ENCODE measurements at places on chromosomes 16 and 17.

DNA sequence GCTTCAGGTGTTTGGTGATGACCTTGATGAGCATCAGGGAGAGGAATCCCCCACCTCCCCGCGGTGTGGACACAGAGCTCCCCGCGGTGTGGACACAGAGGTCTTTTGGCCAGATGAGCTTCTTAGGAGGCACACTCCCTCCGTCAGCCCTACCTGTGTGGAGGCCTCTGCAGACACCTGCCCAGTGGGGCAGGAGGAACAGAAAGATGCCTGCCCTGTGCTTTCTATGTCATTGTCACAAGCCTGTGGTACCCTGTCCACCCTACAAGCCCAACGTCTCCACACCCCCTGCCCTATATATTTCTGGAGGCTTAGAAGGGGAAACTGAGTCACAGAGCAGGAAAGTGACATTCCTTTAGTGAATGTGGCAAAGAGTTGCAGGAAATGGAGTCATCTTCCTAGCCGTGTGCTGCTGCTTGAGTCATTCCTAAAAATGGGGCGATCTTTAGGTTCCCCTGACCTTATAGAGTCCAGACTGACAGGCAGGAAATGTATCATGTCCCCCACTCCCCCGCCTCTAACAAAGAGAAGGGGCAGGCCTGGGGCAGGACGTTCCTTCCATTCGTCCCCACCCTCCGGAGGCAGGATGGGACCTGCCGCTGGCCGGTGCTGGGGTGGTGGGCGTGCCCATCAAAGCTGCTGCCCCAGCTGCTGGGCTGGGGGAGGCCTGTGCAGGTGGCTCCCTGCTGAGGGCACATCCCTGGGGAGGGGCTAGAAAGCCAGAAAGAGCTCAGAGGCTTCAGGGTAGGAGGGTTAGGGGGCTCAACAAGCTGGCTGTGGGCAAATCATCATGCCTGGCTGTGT is 1.0 kb upstream of the C16orf74 start:
- peak; percentile 96 for DNase-seq

DNA sequence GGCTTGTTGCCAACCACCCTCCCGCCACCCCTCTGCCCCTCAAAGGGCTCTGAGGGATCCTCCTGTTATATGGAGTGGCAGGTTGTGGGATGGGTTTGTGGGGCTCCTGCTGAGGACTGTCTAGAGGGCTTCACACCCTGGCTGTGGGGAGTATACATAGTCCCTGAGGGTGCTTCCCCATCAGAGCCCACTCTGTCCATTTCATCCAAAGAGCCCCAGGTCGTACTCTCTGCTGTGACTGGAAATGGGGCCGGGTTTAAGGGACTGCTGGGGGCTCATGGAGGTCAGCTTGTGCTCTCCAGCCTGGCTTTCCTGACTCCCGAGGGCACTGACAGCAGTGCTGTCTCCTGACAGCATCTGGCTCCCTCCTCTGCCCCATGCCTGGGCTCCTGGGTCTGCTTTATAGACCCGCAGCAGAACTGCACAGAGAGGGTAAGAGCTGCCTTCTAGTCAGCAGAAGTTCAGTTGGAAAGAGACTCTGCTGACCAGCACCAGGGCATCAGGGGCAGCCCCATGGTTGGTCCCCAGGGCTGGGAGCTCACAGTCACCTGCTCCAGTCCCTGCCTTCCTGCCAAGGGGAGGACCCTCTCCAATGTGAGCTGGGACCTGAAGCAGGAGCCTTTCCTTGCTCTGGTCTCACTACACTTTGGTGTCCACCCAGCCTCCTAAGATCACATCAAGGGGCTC is 17.8 kb upstream of the TNS4 start:
- no peak for DNase-seq

DNA sequence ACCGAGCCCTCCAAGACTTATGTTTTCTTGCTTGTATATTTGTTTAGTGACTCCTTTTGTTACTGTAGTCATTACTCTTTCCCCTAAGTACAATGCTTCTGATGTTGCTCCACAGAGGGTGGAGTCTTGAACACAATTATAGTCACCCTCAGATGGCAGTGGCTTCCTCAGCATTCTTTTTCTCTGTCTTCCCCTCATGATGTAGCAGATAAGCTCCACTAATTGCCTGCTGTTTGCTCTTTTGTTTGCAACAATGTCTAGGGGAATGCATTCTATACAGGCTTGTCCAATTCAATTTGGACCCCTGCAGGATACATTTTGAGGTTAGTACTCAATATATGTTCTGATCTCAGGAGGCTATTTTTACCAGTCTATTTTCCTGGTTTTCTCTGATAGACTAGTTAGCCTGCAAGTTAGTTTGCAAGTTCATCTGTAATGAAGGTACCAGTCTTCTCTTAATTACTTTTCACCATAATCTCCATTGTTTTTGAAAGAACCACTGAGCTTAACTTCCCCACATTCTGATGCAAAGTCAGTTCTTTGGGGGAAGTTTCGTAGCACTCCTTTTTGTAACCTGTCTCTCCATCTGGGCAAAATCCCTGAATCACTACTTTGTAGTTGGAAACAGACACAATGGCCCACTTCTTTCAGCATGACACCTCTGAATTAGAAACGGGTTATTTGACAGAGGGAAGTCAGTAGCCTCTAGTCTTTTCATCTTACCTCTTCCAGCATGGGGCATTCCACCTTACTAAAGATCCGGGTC is 1509.2 kb downstream of the CDH11 start:
- DNase-seq, result no peak

GRCh38 chr17:1487939-1488825 is 4.3 kb downstream of the MYO1C start:
- DNase-seq, result peak; percentile 86

- DNase-seq, result no peak
Observed at GRCh38 chr16:48395375-48395774, 10.2 kb upstream of the SIAH1 start.

DNA sequence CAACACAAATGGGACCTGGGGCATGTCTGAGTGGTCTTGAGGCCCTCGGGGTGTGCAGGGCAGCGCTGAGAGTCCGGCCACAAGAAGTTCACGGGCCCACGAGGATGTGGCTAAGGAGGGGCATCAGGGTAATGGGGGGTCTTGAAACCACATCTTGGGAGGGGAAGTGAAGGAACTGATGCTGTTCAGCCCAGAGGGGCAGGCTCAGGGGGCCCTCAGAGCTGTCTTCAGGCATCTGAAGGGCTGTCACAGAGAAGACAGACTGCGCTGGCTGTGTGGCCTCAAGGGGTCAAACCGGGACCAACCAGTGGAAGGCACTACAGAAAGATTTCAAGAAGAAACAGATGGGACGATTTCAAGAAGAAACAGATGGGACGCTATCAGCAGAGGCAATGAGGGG is 45.1 kb downstream of the ZNF423 start:
- DNase-seq, result no peak

- DNase-seq, result no peak
Observed at GRCh38 chr16:51922476-51922875, 624.5 kb downstream of the TOX3 start.

DNA sequence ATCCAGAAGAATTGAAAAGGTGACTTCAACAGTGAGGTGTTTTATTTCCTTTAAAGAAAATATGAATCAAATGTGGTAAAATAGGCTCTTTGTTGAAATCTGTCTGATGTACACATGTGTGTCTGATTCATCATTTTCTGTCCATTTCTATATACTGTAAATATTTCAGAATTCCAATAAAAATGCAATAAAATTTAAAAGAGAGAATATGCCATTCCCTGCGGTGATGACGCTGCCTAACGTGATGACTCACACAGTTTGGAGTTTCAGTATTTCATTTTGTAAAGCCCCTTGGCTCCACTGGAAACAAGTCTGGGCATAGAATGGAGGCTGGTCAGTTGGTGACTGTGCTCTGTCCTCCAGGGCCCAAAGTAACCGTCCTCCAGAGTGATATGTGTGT is 482.5 kb upstream of the CDH5 start:
- DNase-seq, result no peak

DNA sequence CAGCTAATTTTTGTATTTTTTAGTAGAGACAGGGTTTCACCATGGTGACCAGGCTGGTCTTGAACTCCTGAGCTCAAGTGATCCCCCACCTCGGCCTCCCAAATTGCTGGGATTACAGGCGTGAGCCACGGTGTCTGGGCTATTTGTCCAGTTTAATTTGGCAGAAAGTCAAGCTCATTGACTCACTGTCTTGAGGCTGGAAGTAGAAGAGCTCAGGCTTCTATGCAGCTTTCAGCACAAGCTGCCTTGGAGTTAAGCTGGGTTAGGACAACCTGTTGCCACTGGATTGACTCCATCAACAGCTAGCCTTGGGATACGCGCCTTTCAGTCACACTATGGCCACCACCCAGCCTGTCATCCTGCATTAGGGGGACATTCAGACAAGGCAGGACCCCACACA is 76.2 kb upstream of the DNAH17 start:
- DNase-seq, result peak; percentile 18

GRCh38 chr16:104355-104754 is 26.3 kb downstream of the MPG start:
- DNase-seq, result no peak

DNA sequence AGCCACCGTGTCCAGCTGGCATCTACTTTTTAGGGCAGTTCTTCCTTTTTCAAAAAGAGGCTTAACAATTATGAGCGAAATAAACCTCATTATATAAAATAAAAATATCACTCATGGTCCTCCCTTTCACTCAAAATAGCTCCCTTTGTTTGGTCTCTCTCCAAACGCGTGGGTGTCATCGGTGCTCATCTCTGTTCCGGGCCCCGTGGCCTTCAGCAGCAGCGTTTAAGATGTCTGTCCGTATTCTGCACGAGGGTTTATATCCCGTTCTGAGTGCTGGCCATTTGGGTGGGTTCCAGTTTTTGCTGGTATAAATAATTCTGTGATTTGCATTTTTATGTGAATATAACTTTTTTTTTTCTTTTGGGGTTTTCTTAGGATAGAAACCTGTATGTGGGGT is 33.4 kb downstream of the PRMT7 start:
- DNase-seq, result no peak

GRCh38 chr16:81703177-81704155 is 75.6 kb upstream of the PLCG2 start:
- DNase-seq, result peak; percentile 35

- DNase-seq, result no peak
Observed at GRCh38 chr17:68675723-68676122, 74.6 kb upstream of the FAM20A start.

DNA sequence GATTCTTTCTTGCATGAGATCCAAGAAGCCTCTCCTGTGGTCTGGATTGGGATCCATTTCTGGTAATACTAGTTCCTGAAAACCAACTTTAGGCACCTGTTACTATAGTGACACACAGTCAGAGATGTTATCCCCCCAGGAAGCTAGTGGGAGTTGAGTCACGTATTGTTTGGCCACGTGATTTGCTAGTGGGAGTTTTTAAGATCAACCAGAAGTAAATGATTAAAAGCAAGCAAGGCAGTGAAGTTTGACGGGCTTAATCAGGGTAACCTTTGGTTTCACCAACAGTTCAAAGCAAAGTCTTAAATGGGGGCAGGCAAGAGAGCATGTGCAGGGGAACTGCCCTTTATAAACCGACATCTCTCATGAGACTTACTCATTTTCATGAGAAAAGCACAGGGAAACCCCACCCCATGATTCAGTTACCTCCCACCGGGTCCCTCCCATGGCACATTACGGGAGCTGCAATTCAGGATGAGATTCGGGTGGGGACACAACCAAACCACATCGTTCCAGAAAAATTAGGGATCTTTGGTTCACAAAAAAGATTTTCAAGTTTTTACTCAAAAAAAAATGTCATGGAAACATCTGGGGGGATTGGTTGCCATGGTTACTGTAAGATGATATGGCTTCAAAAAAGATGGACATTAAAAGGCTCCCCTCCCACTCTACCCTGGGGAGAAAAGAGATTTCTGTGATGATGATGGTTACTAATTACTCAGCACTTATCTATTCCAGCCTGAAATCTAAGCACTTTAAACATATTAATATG is 483.1 kb upstream of the ERCC4 start:
- DNase-seq, result no peak

DNA sequence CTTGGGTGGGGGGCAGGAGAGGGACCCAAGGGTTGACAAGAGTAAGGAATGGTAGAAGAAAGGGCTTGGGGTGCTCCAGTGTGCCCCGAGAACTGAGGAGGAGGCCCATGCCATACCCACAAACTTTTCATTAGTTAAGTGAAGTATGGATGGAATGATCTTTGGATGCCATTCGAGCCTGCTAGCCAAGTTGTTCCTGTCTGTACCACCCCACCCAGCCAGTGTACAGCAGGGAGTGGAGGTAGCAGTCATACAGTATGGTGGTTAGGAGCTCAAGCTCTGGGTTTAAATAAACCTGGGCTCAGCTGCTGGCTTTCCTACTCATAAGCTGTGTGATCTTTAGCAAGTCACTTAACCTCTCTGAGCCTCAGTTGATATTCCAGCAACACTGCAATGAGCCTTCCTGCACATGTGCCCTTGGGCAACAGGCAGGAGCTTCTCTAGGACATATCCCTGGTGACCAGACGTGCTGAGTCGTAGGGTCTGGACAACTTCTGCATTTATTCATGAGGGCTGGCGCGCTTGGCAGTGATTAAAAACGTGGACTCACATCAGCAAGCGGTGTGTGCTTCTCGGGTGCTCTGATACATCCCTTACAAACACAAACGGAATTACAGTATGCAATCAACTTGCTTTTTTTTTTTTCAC is 22.9 kb downstream of the ITPRIPL2 start:
- no peak for DNase-seq

DNA sequence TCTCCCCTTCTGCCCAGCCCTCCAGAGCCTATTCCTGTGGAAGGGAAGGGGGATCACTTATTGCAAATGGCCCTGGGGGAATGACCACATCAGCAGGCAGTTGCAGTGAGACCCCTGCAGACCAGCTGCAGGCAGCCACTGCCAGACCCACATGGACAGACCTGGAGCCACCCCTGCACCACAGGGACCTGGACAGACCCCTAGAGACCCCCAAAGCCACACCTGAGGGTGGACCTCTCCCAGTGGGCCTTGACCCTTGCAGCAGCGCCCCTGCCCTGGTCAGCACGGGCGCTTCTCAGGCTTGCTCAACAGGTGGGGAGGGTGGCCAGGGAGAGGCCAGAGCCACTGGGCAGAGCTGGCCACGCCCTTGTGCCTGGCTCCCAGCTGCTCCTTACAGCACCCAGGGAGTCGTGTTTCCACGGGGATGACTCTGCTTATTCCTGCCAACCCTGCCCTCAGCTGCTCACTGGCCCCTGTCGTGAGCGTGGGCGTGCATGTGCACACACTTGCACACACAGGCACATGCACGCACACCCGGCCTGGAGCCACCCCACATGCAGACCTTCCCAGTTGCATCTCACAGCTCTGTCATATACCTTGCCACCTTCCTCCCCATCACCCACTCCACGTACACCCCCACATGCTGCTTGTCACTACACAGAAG is 1.3 kb upstream of the SCN4A start:
- DNase-seq, result no peak

- no peak for DNase-seq
Observed at GRCh38 chr17:78210111-78210510, 3.9 kb upstream of the BIRC5 start.

- DNase-seq, result no peak
Observed at GRCh38 chr17:39549747-39550573, 57.8 kb downstream of the NEUROD2 start.

GRCh38 chr17:67216578-67217320 is 28.2 kb downstream of the HELZ start:
- no peak for DNase-seq

- DNase-seq, result no peak
Observed at GRCh38 chr17:2207815-2208515, 95.6 kb downstream of the SMG6 start.

- DNase-seq, result no peak
Observed at GRCh38 chr17:28515518-28515917, 9.4 kb downstream of the FOXN1 start.

All from RKO (cell line).